ENCODE measurements at places on chromosomes 16 and 17.

DNA sequence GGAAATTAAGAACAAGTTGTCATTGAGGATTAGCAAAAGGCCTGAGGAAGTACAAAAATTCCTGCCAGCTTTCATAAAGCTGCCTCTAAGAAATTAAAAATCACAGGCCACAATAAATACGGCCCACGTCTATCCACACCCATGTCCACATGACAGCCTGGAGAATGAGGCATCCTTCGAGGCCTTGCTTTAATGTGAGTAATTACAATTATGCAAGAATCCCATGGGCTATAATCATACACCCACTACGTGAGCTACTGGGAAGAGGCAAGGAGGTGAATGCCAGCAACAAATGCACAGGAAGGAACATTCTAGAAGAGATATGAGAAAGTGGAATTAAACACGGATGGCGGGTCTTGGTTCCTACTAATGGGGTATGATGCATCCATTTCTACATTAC, 65.4 kb upstream of the ZFHX3 start:
- no peak for DNase-seq

DNA sequence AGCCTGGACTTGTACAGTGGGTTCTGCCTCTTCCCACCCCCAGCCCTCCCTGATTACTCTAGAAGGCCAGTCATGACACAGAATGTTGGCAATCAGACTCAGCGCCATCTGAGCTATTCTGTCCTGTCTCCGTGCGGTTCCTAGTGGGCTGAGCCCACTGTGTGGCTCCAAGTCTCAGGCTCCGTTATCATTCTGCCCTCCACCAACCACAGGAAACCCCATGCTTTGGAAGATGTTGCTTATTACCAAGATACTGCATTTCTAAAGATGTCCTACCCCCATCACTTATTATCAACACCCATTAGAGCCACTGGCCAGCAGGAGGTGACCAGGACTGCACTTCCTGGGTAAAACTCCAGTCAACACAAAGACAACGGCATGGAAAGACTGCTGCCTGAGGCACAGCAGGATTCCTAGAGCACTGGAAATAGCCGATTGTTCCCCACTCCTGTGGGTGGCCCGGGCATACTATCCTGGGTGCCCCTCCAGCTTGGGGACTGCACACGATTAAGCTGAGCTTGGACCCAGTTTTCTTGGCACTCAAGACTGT, 133.6 kb downstream of the AATF start:
- DNase-seq = no peak

DNA sequence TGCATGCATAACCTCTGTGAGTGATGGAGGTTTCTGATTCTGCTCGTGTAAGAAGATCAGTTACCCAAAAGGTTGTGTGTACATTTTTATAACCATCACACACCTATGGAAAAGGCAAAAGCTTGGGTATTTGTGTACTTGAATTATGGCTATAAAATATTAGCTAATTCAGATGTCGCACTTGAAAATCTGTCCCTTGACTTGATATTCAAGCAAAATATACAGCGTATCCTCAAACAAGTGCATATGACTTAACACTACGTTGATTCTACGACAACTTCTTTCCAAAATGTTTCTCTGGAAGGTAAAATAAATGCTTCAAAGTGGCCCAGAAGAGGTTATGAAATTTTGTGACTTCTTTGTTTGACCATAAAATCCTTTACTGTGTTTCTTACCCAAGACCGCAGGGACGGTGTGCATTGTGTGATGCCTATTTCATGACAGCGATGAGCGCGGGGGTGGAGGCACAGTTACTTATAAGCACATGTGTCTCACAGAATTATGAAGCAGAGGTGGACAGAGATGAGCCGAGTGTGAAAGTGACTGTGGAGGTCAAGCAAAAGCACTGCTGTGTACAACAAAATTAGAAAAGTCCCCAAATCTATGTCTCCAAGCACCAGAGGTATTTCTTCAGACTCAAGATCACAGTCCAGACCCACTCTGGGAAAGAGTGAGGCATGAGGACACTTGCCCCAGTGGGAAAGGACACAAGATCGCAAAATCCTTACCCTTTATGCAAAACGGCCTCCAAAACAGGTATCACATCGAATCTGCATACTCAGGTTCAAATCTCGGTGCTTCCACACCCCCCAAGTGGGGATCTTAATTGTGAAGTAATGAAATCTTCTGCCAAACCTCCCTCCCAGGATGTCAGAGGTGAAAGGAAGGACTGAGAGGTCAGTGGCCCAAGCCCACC, 4.1 kb upstream of the HOXB9 start:
- DNase-seq = no peak

DNA sequence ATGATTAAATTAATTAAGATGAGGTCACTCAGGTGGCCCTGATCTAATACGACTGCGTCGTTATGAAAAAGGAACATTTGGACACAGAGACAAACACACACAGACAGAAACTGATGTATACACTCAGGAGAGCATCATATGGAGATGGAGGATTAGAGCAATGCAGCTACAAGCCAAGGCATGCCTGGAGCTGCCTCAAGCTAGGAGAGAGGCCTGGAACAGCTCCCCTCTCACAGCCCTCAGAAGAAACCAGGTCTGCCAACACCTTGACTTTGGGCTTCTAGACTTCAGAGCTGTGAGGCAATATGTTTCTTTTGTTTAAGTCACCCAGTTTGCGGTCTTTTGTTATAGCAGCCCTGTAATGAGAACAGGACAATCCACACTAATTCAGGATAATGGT, 318.9 kb downstream of the HS3ST3B1 start:
- no peak for DNase-seq

- no peak for DNase-seq
These were observed 228.3 kb upstream of the WSCD1 start for GRCh38 chr17:5841862-5842261.

GRCh38 chr16:20137194-20137593, 63.5 kb upstream of the GPR139 start:
- no peak for DNase-seq

- no peak for DNase-seq
These were observed 727.9 kb upstream of the SOX9 start for GRCh38 chr17:71392715-71393567.

- DNase-seq = no peak
These were observed 12.2 kb downstream of the CHTF8 start for GRCh38 chr16:69120096-69120664.
